Osteocyte (in vitro differentiated cells): ENCODE measurements at places on chromosomes 7 and 10. TPM values are rescaled to one million over a fixed set of nuclear protein-coding genes. Genes with fewer than 3 reads are reported as not detected.

CPA4 gene
- total RNA-seq = 23.6 and 24.7 TPM in 2 replicates

IDI2 gene
- not detected in 2 replicates for total RNA-seq

DNA sequence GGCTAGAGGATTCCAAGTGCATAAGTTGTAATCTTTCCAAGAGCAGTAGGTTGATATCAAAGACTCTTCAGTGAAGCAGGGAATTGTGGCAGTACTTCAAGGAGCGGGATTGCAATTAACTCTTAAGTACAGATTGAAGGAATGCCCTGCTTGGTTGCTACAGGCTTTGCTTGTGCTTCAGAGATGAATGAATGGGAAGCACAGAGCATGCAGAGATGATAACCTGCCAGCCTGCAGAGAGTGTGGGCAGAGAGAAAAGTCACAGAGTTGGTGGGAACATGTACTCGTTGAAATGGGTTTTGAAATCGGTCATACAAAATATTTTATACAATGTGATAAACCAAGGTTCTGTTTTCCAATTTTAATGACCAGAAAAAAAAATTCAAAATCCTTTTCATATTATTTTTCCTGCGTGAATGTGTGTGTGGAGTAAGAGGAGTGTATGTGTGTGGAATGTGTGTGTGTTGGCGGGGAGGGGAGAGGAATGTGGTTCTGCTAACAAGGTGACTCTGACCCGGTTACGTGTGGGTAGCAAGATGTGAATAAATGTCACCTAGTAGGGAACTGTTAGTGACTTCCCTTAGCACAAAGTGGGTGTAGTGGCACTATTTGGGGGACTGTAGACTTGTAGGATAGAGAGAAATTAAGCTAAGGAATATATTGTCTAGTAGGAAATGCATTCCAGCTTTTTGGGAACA, 697.8 kb downstream of the GATA3 start:
- H3K4me1 ChIP-seq = no peaks in the 10 kb centered on the region
- H3K27ac ChIP-seq = no peak overlapping the region
- no peak overlapping the region for H3K4me3 ChIP-seq
- DNase-seq = no peak
- no peaks in the 10 kb centered on the region for H3K36me3 ChIP-seq
- no peaks in the 10 kb centered on the region for H3K27me3 ChIP-seq

GRCh38 chr7:141737118-141737835, 881 bp upstream of the SSBP1 start:
- no peak for DNase-seq
- H3K4me3 ChIP-seq = peak overlapping the region; percentile 99
- H3K27ac ChIP-seq = peak overlapping the region; percentile 98
- H3K36me3 ChIP-seq = peaks cover 8% of the 10 kb centered on the region

DNA sequence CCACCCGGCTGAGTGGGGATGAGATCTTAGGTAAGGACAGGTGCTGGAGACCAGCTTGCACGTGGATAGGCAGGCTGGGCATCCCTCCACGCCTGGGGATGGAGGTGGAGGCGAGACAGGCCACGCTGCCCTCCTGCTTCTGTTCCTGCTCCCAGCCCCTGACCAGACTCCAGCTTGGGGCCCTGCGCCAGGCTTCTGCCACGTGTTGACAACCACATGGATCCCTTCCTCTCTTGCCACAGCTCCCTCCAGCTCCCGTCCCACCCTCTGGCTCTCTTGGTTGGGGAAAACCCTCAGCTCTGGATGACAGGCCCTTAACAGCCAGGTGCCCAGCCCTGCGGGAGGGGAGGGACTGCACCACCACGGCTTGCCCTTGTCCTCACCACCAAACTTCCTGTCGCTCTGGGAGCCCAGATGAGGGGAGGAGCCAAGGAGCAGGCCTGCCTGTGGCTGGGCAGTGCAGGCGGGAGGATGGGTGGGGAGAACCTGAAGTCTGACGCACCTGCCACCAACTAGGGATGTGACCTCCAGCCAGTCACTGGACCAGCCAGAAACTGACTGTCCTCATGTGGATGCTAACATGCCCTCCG, 36.0 kb downstream of the KCNH2 start:
- peaks cover 17% of the 10 kb centered on the region for H3K27me3 ChIP-seq
- H3K4me3 ChIP-seq = no peak overlapping the region
- H3K4me1 ChIP-seq = no peaks in the 10 kb centered on the region
- H3K27ac ChIP-seq = no peak overlapping the region

STAG3 gene
- total RNA-seq = 1.0 and 1.5 TPM in 2 replicates

CLDN4 gene
- total RNA-seq = 0.50 and 0.62 TPM in 2 replicates

DNA sequence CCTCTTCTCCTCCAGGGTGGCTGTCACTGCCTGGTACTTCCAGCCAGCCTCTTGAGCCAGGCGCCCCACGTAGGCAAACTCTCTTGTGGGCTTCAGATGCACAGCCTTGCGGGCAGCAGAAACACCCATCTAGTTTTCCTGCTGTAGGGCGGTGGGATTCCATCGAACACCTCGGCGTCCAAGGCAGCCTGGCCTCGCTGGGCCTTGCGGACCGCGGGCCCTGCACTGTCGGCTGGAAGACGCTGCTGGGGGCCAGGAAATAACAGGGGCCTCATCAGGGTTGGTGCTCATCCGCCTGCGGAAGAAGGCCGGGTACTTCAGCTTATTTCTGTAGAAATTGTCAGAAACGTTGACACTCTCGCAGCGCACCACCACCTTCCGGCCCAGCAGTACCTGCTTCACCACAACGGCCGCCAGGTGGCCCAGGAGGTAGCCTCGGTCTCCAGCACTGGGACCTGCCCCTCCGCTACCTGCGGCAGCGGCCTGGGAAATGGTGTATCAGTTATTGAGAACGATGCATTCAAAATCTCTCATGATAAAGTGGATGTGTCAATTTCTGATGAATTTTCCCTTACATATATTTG, 61.1 kb downstream of the WDFY4 start:
- peak; percentile 81 for DNase-seq
- no peak overlapping the region for H3K27ac ChIP-seq
- H3K4me3 ChIP-seq = no peak overlapping the region
- H3K4me1 ChIP-seq = no peaks in the 10 kb centered on the region
- H3K36me3 ChIP-seq = no peaks in the 10 kb centered on the region

DNA sequence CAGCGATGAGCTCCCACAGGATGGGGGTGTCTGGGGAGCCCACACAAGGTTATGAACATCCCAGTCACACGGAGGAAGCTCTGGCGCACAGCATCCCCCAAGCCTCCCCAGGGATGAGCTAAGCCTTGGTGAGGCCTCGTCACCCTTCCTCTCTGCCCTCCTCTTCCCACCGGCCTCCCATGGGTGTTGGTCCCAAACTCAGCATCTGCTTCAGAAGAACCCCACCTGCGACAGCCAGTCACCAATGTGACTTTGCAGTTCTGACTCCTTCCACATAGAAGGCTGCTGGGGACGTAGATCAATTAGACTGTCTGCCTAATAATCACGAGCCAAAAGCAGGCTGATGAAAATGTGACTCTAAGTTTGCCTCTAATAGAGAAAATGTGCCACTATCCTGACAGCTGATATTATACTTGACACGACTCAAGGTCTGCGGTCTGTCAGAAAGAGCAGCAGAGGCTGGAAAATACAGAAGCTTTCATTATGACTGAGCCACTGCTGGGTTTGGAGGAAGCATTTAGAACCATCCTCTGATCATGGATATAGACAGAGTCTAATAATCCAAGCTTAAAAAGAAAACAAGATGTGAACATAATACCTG, 116.0 kb upstream of the PFKP start:
- no peak overlapping the region for H3K4me3 ChIP-seq
- H3K27me3 ChIP-seq = peaks cover 66% of the 10 kb centered on the region
- no peak for DNase-seq
- H3K4me1 ChIP-seq = no peaks in the 10 kb centered on the region
- no peaks in the 10 kb centered on the region for H3K36me3 ChIP-seq
- H3K27ac ChIP-seq = no peak overlapping the region

ARMH3 gene
- 27.8 and 28.8 TPM in 2 replicates for total RNA-seq
